Right renal pelvis (tissue), 4 donors: ENCODE measurements at places on chromosomes 4 and X. TPM values are rescaled to one million over a fixed set of nuclear protein-coding genes. Genes with fewer than 3 reads are reported as not detected.

GRCh38 chr4:163878336-163879121, 384.0 kb downstream of the TMA16 start:
- no peak for DNase-seq

DNA sequence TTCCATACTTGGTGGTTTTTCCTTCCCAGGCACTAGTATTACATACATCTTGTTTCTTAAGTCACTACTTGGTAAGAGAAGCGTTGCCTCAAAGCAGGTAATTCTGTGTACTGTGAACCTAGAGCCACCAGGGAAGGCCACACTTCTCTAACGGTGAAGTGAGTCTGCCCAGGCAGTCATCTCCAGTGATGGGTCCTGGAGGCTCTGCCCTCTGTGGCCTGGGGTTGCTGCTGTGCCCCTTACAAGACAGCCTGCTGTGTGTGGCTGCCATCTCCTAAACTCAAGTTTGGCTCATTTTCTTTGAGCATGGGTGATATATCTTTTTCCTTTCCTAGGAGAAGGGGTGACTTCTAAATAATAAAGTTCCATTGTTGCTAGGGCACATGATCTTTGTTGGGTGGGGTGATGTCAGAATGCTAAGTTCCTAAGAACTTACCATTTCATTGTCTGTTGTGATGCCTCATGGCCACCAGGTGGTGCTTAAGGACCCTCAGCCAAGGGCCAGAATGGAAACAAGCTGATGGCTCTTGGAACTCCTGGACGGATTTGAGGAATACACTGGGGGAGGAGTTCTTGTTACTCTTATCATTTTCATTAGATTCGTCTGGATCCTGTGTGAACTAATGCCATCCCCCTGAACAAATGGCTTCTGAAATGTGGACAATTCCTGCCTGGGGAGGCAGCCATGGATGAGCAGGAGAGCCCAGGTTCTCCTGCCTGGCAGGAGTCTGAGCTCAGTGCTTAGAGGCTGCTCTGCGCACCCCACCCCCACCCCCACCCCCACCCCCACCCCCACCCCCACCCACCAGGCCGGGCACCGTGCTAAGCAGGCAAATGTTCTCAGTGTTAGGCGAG, 41.1 kb upstream of the WDR1 start:
- no peak for DNase-seq

DNA sequence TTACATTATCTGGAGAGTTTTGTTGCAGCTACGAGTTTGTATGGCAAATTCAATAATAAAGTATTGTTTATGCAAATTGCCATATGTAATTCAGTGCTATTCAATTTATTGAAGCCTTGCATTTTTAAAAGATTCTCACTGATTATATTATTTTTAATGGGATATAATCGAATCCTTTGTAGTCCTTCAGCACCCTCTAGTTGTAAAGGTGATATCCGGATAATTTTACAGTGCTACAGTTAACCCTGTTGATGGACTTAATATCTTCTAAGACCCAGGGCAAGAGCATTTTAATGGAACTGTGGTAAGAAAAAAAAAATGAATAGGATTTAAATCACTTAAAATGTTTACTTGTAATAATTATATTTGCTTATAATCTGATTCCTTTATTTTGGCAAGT, 48.5 kb upstream of the GRIA2 start:
- DNase-seq = no peak

DNA sequence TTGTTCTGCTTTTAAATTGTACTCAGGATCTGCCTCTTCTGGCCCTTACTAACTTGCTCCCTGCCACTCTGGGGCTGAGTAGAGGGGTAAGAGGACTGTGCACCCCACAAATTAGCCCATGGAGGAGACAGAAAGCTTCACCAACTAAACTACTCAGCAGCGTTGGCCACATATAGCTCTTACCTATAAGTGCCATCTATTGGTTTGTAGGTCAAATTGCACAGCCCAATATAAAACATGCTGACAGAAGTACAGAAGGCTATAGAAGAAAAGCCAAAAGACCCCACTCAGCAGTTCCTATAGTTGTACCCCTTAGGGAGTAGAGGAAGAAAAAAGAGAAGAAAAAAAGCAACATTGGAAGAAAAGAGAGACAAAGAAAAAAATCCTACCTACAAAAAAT, 341.2 kb upstream of the FMR1 start:
- DNase-seq = no peak

Gene TECRL
- not detected for polyA plus RNA-seq

Gene CCDC120
- 11.2 TPM for polyA plus RNA-seq

DNA sequence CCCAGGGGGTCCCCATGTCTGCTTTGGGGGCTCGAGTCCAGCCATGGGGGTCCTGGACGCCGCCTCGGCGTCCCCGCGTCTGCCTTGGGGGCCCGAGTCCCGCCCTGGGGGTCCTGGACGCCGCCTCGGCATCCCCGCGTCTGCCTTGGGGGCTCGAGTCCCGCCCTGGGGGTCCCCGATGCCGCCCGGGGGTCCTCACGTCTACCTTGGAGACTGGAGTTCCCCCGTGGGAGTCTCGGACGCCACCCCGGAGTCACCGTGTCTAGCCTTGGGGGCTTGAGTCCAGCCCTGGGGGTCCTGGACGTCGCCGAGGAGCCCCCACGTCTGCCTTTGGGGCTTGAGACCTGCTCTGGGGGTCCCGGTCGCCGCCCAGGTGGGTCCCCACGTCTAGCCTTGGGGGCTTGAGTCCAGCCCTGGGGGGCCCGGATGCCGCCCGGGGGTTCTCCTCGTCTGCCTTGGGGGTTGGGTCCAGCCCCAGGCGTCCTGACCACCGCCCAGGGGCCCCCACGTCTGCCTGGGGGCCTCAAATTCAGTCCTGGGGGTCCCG, 1.1 kb upstream of the GTPBP6 start:
- no peak for DNase-seq

Gene HSFX3
- polyA plus RNA-seq = not detected

DNA sequence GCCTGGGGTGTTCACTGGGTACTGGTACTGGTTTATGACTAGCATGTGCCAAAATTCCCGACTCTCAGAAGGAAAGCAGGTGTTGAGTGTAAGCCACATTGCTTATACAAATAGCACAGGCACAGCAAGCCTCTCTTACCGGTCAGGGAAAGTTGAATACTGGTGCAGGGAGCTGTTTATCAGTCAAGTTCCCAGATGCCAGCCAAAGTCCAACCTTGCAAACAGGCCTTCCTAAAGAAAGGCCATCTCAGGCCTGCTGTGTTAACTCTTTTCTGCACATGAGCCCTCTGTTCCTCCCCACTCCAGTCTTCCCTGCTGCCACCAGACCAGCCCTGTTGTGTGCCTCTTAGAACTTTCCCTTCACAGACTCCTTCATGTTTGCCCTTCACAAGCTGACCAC, 34.2 kb downstream of the PKD2 start:
- DNase-seq = no peak

Gene RHOXF1
- 0.22 TPM for polyA plus RNA-seq

- DNase-seq = no peak
Measured at GRCh38 chr4:66974665-66975064, 570.6 kb downstream of the CENPC start.

DNA sequence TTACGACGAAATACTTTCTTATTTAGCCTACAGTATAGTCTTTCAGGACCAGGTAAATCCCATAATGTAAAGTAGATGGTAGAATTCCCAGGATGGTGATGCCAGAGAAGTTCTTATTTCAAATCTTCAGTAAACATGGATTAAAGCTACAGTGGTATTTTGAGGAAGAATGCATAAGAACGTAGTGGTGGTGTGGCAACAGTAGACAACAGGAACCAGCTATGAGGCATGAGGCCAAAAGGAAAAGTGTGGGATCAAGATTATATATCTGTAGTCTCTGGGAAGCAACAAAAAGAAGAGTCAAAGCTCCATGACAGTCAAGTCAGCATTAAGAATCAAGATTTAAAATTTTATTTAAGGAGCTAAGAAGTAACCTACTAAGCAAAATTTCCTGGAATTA, 60.2 kb downstream of the METTL14 start:
- DNase-seq = no peak

DNA sequence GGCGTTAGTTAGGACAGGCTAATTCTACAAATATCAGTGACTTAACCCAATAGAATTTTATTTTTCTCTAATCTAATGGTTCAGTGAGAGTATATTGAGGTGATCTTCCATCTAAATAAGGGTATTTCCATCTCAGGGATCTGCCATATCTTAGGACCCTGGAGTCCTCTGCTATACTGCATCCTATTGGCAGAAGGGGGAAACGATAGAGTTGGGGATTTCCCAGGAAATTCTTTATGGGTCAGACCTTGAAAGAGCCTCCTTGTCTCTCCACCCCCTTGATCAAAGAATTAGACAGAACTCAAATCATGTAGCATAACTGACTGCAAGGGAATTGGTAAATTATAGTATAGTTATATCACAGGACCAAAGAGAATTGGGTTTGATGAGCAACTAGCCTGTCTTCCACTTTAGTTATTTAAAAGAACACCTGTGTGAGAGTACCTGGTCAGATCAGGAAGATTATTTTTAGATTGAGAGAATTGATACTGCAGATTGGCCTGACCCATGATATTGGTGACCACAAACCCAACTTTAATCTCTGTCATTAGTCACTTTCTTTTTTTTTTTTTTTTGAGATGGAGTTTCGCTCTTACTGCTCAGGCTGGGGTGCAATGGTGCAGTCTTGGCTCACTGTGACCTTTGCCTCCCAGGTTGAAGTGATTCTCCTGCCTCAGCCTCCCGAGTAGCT, 25.6 kb downstream of the SMARCA5 start:
- DNase-seq = no peak

- no peak for DNase-seq
Measured at GRCh38 chr4:10345381-10345784, 111.8 kb downstream of the ZNF518B start.

Gene PRRG1
- 26.0 TPM for polyA plus RNA-seq

Gene LNX1
- 18.0 TPM for polyA plus RNA-seq

Gene PCDH19
- polyA plus RNA-seq = 3.5 TPM

- DNase-seq = no peak
Measured at GRCh38 chr4:70676554-70677090, 10.3 kb upstream of the JCHAIN start.

DNA sequence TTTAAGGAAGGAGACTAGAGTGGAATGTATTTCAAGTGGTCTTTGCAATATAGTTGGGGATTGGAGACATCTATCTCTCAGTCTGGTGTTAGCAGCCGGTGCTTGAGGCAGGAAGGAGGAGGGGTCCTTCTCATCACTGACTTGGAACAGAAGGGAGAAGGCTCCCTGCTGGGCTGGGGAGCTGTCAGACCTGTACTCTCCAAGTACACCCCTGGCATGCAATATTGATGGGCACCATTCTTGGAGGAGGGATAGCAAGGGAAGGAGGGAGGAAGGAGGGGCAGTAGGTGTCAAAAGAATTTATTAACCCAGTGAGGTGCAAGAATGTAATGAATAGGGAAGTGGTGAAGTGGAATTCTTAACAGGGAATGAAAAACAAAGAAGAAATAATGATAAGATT, 338.8 kb downstream of the UNC5C start:
- DNase-seq = no peak

Gene DCAF8L2
- polyA plus RNA-seq = 0.03 TPM

DNA sequence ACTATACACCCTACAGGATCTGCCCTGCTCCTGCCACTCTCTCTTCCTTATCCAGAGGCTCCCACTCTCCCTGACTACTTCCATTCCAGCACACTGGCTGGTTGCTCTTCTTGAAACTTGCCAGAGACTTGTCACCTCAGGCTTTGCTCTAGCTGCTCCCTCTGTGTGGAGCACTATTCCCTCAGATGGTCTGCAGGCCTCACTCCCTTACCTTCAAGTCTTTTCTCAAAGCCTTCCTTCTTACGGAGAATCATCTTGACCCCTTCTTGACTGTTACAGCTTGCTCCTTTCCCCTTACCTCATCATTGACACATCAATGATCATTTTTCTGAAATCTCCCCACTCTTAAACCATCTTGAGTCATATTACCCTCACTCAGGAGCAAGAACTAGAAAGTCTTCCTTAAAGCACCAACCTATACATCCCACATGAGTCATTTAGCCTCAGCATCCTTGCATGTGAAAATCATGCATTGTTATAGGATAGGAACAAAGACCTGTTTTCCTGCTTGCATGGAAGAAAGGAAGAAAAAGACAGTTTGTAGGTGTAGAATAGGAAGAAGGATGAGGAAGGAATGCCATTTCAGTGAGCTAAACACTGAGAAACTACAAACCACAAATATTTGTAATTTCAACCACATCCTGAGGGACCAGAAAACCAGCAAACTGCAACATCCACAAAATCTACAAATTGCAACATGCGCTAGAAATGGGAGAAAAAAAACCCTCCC, 55.7 kb downstream of the ANTXR2 start:
- no peak for DNase-seq

DNA sequence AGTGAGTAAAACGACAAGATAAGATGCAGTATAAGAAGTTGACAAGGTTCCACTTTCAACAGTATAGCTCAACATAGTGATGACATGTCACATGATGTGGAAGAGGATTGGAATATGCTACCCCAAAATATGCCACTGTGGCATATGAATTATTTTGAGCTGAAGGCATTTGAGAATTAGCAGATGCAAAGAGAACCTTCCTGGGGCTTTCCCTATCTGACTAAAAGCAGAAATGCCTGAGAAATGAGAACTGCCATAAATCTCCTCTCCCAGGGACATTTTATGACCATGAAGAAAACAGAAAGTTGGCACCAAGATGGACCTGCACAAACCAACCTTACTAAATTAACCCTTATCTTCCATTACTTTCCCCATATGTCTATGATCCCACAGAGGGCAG, 24.8 kb downstream of the CDKN2AIP start:
- no peak for DNase-seq

Gene MANBA
- polyA plus RNA-seq = 21.6 TPM

DNA sequence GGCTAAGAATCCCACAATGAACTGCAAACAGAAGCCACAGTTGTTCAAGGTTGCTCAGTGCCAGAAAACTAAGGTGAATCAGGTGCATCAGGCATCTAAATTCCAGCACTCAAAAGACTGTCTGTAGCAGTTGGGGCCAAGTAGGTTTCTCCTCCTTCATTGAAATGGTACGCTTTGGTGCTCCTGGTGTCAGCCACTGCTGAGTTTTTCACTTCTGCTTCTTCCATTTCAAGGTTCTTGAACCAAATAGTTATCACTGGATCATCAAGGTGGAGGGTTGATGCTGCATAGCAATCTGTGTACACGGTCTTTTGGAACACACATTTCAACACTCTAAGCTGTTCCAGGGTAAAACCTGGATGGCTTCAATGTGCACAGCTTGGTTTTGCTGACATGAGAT, 74.4 kb downstream of the TMA16 start:
- DNase-seq = no peak

DNA sequence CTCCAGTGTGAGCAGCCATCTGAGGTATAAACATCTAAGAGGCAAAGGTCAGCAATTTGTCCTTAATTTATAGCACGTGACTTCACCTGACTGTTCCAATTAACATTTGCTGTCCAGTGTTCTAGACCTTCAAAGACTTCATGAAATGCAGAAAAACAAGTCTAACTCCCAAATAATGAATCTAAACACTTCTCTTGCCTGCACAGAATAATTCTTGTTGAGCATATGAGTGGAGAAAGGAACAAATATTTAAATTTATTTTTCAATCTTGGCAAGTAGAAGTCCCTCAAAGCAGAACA, 12.0 kb downstream of the RFC1 start:
- DNase-seq = no peak

Gene WDR17
- 6.9 TPM for polyA plus RNA-seq

Gene VCX3A
- not detected for polyA plus RNA-seq

Gene GK
- polyA plus RNA-seq = 97.8 TPM

- no peak for DNase-seq
Measured at GRCh38 chr4:74625981-74626380, 168.3 kb downstream of the BTC start.

Gene P2RY10
- 0.09 TPM for polyA plus RNA-seq

Gene MCUB
- polyA plus RNA-seq = 10.1 TPM

- no peak for DNase-seq
Measured at GRCh38 chrX:95884186-95884585, 800.5 kb upstream of the DIAPH2 start.

GRCh38 chrX:139882299-139882698, 50.6 kb downstream of the ATP11C start:
- no peak for DNase-seq

- DNase-seq = no peak
Measured at GRCh38 chr4:14028862-14029261, 401.3 kb upstream of the BOD1L1 start.
